Fibroblast of pulmonary artery (primary cell): ENCODE measurements at places on chromosomes 5 and 9.
A peak's percentile ranks its signal among the peaks of the same experiment; 100 is the strongest.

GRCh38 chr5:107985144-107985543 is 314.4 kb upstream of the EFNA5 start:
- no peak for DNase-seq

DNA sequence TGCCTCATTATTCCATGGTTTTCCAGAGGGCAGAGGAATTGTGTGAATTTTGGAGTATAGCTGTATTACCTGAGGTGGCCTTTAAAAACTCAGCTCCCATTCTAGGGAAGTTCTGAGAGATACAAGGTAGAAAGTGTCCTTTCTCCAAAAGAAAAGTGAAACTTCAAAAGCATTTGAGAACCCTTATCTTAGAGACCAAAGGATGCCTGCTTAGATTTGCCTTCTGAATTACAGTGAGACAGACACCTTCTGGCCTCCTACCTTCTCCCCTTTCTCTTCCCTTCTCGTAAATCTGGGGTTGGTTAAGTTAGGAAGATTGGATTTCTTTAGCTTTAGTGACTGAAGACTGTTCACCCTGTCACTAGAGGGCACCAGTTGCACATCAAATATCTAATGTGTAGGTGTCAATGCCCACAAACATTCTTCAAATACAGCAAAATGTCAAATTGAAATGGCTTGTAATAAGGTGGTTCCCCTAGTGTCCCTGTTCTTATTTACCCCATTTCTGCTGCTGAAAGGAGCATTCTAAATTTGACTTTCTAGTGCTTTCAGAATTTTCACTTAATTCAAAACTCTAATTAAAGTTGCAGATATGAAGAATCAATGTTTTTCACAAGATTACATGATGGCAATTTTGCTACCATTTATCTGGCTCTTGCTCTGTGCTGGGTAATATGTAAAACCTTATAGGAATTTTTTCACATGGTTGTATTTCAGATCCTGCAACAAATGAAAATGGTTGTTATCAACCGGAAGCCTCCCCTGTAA is 46.7 kb downstream of the PRRC1 start:
- DNase-seq = peak; percentile 80

DNA sequence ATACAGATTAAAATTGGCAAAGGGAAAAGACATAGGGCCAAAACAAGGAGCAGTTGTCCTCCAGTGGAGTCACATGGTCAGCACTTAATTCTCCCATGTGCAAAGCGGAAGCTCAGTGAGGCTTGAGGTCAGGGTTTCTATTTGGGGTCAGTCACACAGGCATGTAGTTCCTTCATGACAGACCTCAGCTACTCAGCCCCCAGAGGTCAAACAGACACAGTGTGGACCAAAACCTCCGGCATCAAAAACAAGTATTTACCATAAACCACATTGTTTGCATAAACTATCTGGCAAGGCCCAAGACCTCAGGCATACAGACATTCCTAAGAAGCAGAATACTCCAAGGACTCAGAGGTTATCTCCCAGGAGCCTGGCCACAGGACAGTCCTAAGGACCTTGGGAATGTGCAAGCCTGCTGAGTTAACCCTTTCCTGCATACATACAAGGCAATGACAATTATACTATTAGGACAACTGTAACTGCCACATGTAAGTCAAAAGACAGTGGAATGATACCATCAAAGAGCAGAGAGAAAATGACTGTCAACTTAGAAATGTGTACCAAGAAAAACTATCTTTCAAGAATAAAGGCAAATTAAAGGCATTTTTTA is 28.7 kb upstream of the FNIP1 start:
- no peak for DNase-seq

GRCh38 chr5:170632266-170632984 is 128.6 kb downstream of the KCNIP1 start:
- no peak for DNase-seq

DNA sequence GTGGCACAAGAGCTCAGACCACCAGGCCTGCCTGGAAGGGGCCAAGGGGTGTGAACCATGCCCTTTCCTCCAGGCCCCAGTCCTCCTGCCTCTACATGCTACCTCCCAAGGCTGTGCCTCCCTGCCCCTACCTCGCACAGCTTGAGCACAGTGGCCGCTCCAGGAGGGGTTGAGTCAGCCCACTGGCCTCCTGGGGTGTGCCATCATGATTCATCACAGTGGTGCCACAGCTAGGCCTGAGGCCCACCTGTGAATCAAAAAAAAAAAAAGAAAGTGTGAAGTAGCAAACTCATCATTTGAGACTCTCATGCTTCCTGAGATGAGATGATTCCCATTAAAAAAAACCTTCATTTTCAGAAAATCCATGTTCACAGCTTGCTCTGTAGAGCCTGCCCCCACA is 240.5 kb downstream of the HSPA4 start:
- DNase-seq = no peak

GRCh38 chr9:3894772-3895171 is 369.0 kb upstream of the RFX3 start:
- DNase-seq = peak; percentile 71
